ENCODE measurements at places on chromosomes 2 and 18.

GRCh38 chr18:76721207-76721996 lies 101.0 kb upstream of the ZNF236 start:
- DNase-seq: peak; percentile 33

DNA sequence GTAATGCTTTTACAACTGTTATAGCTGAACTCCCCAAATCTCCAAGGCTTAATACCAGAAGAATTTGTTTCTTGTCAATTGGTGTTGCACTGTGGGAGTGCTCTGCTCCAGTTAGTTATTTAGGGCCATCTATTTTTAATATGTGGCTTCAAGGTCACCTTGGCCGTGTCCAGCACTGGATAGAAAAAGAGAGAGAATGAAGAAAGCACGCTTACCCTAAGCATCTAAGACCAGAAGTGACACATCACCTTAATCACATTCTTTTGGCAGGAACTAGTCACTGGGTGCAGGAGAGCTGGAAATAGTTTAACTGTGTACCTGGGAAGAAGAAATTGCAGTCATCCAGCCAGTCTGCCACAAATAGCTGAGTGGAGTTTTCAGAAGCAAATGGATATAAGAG lies 78.8 kb downstream of the VWC2L start:
- no peak for DNase-seq

DNA sequence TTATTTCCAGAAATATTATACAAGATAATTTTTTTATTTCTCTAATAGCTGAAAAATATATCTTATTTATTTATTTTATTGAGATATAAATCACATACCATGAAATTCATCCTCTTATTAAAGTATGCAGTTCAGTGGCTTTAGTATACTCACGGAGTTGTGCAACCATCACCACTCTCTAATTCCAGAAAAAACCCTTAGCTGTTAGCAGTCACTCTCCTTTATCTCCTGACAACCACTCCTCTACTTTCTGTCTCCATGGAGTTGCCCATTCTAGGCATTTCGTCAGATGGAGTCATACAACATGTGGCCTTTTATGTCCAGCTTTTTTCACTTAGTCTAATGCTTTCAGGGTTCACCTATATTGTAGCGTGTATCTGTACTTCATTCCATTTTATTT lies 66.5 kb downstream of the TCF7L1 start:
- no peak for DNase-seq

GRCh38 chr2:64654063-64654811 lies 524 bp upstream of the SERTAD2 start:
- DNase-seq: peak; percentile 62

DNA sequence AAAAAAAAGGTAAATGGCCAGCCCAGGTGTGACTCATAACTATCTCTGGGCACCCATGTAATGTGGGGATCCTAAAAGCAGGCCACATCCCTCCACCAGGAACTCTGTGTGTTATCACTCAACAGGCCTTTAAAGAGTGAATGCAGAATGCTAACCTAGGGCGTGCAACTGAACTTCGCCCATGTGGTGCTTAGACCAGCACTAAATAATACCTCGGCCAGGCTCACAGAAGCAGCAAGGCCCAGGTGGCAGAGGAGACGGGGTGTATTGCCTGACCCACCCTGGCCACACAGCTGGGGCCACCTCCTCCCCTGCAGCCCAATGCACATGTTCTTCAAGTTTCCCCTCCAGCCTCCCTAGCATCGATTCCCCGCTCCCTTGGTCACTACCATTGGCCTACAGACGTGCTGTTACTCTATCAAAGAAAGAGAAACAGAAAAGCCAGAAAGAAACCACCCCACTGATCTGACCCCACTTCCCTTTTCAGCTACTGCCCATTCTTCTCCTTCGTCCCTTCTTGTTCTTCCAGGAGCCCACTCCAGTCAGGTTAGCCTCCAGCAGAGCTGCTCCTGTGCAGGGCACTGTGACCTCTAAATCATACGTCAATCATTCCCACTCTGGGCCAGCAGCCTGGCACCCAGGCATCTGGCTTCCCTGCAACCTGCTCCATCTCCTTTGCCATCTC lies 22.0 kb downstream of the FAM178B start:
- DNase-seq: no peak

DNA sequence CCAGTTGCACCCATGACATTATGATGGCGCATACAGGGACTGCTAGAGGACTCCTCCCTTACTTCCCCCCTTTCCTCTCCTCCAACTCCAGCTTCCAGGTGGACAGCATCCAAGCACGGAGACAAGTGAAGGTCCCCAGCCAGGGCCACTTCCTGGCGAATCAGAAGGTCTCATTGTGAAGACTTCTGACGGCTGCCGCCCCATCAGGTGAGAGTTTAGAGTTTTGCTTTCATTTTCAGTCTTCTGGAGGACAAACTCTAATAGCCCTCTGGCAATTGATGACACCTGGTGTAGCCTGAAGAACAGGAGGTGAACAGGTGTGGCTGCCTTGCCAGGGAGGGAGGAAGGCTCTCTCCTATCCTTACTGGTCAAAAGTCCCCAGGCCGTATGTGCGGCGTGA lies 77.3 kb upstream of the KCNH7 start:
- DNase-seq: no peak

DNA sequence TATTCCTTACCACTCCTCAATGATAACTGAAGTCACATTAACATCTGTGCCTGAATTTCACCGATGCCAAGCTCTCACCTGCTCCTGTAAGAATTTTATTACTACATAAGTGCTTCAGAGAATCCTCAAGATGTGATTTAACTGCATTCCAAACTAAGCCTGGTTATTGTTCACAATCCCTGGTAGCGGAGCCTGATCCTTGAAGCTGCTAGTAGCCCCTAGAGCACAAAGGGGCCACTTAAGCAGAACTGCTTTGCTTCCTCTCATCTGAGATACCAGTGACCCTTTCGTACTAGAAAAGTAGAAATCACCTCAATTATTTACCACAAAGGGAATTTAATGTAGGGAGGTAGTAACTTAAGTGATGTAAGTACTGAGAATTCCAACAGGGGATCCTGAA lies 529.6 kb downstream of the CPS1 start:
- no peak for DNase-seq

GRCh38 chr2:28709101-28709500 lies 42.5 kb upstream of the PPP1CB start:
- DNase-seq: no peak

- no peak for DNase-seq
Measured at GRCh38 chr2:37993143-37993542, 68.1 kb downstream of the RMDN2 start.

GRCh38 chr2:171412571-171413175 lies 21.1 kb downstream of the METTL8 start:
- no peak for DNase-seq

DNA sequence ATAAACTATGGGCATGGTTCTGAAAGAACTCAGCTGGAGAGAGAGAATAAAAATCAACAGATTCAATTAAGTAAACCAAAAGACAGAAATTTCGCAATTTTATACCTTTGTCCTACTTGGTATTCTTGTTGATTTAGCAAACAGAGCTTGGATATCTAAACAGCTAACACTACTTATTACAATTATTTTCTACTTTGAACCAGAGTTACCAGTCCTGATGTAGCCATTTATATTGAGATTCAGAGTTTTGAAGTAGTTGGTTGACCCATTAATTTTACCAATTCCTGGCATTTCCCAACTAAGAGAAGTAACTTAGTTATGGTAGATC lies 48.9 kb downstream of the ASXL2 start:
- DNase-seq: no peak

- DNase-seq: no peak
Measured at GRCh38 chr2:167293172-167293781, 405.0 kb downstream of the XIRP2 start.

GRCh38 chr2:236883819-236884218 lies 201.9 kb upstream of the COPS8 start:
- no peak for DNase-seq

DNA sequence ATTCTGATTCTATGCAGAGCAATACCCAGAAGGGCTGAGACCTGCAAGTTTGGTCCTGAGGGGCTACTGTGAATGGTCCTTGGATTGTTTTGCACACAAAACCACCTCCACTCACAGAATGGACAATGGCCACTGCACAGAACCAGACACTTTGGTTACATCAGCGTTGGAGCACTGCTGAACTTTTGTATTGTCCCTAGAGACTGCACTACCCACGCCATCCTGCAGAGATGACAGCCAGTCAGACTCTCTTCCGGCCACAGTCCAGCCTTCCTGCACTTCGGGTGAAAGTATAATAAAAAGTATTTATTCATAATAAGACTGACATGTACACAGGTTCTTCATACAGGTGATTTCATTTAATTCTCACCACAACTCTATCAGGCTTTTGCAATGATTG lies 35.7 kb downstream of the CELF4 start:
- no peak for DNase-seq

GRCh38 chr2:233325256-233325655 lies 17.6 kb downstream of the SAG start:
- no peak for DNase-seq

- no peak for DNase-seq
Measured at GRCh38 chr18:56469582-56469981, 168.8 kb downstream of the TXNL1 start.

- peak; percentile 51 for DNase-seq
Measured at GRCh38 chr2:157596992-157597681, 31.5 kb downstream of the ACVR1C start.

DNA sequence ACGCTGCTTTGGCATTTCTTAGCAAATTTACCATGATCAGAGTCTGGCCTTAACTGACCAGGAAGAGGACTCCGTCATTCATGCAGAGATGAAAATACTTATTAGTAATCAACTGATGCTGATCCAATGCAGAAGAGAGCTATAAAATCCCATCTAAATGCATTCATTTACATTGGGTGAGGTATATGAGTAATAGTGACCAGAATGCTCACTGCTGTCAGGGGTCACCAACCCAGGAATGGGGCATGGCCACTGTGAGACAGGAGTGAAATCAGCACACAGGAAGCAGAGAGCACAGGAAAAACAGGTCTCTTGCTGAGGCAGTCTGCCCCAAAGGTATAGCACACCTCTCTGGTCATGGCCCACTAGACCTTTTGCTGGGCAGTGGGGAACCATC lies 68.1 kb upstream of the TMEM247 start:
- no peak for DNase-seq

- no peak for DNase-seq
Measured at GRCh38 chr2:2641541-2642410, 310.7 kb upstream of the MYT1L start.

DNA sequence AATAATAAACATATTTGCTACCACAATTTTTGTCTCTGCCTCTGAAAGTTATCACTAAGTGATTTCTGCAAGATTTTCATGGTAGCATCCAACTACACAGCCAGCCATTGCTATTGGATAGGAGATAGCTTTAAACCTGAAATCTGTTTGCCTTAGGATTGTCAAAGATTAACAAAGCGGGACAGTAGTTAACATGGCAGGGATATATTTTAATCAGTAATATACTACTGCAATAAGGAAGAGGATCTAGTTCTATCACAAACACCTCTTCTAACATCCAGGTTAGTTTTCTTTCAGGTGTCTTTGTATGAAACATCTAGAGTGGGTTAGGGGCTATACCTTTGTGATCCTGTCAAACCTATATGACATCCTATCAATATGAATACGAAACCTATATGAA lies 641.3 kb downstream of the DPP10 start:
- DNase-seq: no peak

- DNase-seq: no peak
Measured at GRCh38 chr2:64862623-64863022, 126.6 kb upstream of the SLC1A4 start.

DNA sequence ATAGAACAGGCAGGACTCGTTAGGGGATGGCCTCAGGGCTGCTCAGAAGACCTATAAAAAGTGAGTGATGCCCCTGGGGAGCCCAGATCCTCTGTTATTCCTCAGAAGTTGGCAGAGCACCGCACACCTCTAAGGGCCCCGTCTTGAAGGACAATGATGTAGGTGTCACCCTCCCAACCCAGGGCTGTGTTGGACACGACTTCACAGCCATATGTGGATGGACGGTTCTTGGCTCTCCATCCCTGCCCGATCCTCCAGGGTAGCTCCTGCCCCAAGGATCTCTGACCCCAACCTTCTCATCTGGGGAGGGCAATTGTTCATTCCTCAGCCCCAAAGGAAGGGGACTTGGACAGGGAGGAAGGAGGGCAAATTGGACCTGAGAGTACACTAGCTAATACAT lies 246.1 kb downstream of the DYSF start:
- no peak for DNase-seq

DNA sequence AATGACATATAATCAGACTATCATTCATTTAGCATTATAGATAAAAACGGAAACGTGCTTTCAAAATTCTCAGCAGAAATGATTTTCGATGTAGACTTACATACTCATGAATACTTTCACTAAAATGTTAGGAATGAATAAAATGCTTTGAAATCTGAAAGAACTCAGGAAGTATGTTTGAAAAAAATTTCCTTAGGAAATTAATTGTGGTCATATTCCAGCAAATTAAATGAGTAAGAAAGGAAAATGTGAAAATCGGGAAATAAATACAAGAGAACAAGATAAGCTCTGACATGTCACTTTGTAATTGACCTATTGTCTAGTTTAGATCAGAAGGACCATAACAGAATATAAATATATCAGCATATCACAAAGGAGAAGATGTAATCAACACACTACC lies 981.0 kb upstream of the CDH2 start:
- DNase-seq: no peak

DNA sequence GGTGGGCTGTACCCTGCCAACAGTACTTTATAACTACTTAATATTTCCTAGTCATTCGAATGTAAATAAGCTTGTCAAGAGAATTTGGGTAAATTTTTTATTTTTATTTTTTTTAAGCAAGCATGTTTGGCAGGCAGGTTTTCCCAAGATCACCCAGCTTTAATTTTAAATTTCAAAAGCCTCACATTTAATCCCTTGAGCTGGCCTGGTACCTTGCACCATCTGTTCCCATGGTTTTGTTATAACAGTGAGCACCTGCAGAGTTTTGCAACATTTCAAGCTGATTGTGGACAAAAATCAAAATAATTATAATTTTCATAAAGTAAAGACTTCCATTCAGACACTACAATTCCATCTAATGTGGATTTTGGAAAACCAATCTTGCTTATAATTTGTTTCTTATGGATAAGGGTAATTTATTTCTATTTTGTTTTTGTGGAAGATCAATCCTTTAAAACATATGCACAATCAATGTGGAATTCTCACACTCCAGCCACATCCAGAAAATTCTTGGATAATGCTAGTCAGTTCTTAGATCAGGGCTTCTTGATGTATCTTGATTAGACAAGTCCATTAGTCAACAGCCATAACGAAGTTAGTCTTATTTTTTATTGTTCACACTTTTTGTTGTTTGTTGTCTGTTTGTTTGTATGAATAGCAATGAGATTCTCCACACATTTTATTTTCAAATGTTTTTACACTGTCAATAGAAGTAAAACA lies 689.3 kb downstream of the NR4A2 start:
- DNase-seq: no peak

GRCh38 chr2:171319164-171319810 lies 114.5 kb downstream of the METTL8 start:
- DNase-seq: peak; percentile 38
